ENCODE measurements at places on chromosomes 4 and X. TPM values are rescaled to one million over a fixed set of nuclear protein-coding genes. Genes with fewer than 3 reads are reported as not detected.

TBC1D1 gene
- total RNA-seq: 40.7 TPM

IQCM gene
- not detected for total RNA-seq

CLTRN gene
- total RNA-seq: 5.8 TPM

SPANXB1 gene
- not detected for total RNA-seq

POU4F2 gene
- total RNA-seq: not detected

ZMAT1 gene
- 0.70 TPM for total RNA-seq

MAGEA2B gene
- total RNA-seq: not detected

REELD1 gene
- not detected for total RNA-seq

TIGD4 gene
- total RNA-seq: 0.17 TPM

CHRDL1 gene
- 0.17 TPM for total RNA-seq

RBM47 gene
- 54.3 TPM for total RNA-seq

TRPC3 gene
- not detected for total RNA-seq

CHIC1 gene
- total RNA-seq: 2.7 TPM

SPANXN4 gene
- total RNA-seq: not detected

HMX1 gene
- total RNA-seq: not detected

BTK gene
- total RNA-seq: not detected

SPATA4 gene
- not detected for total RNA-seq

PCDH19 gene
- not detected for total RNA-seq

HSFX4 gene
- not detected for total RNA-seq

KCTD8 gene
- total RNA-seq: not detected

IL3RA gene
- total RNA-seq: not detected

HERC5 gene
- 15.4 TPM for total RNA-seq

NHSL2 gene
- 0.07 TPM for total RNA-seq

All from Caki2 (cell line).